ENCODE measurements at places on chromosomes 11 and 22. TPM values are rescaled to one million over a fixed set of nuclear protein-coding genes. Genes with fewer than 3 reads are reported as not detected.
A peak's percentile ranks its signal among the peaks of the same experiment; 100 is the strongest.

Gene MRTFA
- 44.1 TPM for total RNA-seq

Gene SMIM35
- not detected for total RNA-seq

Gene USH1C
- total RNA-seq: not detected

Gene ZFTA
- 32.0 TPM for total RNA-seq

Gene LRRC10B
- total RNA-seq: not detected

Gene DERL3
- total RNA-seq: 3.4 TPM

Gene RPS13
- total RNA-seq: 1,051 TPM

Gene SCGB1A1
- not detected for total RNA-seq

Gene FAM180B
- not detected for total RNA-seq

Gene STIM1
- total RNA-seq: 32.7 TPM

Gene MGAT3
- total RNA-seq: not detected

Gene TP53I11
- total RNA-seq: 78.2 TPM

Gene RIMBP3C
- not detected for total RNA-seq

DNA sequence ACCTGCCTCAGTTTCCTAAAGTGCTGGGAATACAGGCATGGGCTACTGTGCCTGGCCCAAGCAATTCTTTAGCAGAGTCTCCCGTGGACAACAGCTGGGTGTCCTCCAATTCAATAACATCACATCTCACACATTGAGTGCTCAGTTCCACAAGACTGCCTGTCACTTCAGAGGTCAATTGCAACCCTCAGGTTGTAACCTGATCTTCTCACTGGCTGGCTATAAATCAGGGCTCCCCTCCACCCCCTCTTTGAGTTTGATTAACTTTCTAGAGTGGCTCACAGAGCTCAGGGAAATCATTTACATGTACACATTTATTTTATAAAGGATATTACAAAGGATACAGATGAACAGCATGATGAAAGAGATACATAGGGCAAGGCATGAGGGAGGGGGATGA, 68.1 kb downstream of the MCHR1 start:
- no peak for DNase-seq

DNA sequence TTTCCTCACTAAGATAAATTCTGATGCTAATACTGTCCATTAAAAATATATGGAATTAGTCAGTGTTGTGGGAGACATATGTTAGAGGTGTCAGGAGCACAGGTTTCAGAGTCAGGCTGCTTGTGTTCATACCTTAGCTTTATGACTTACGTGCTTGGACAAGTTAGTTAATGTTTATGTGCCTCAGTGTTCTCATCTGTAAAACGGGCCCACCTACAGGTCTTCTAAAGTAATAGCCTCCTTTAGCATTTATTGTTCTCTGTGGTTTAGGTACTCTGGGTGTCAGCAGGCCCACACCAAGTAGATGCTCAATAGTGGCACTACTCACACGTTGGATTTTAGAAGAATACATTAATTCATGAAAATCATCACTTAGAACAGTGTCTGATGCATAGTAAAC, 308.7 kb upstream of the ZC3H12C start:
- DNase-seq: no peak

GRCh38 chr11:115920092-115920461, 415.9 kb upstream of the CADM1 start:
- no peak for DNase-seq

GRCh38 chr11:67483831-67484665, 1.2 kb downstream of the AIP start:
- no peak for DNase-seq

DNA sequence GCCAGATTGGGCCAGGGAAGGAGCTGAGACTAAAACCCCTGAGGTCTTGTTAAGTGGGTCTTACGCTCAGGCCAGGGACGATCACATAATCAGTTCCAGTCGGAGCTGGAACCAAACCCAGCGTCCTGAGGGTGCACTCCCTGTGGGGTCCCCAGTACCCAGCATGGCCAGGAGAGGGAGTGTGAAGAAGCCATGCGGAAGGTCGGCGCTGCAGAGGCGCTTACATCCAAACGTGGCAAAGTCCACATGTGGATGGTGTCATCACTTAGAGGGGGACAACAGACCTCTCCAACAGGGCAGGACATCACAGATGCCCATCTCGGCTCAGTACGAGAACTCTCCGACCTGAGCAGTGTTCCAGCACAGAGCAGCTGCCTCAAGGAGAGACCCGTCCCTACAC, 8.3 kb downstream of the ATP5MGL start:
- no peak for DNase-seq

GRCh38 chr11:103903621-103904323, 132.7 kb upstream of the DDI1 start:
- DNase-seq: no peak

- no peak for DNase-seq
Measured at GRCh38 chr11:87425943-87426342, 388.2 kb downstream of the TMEM135 start.

DNA sequence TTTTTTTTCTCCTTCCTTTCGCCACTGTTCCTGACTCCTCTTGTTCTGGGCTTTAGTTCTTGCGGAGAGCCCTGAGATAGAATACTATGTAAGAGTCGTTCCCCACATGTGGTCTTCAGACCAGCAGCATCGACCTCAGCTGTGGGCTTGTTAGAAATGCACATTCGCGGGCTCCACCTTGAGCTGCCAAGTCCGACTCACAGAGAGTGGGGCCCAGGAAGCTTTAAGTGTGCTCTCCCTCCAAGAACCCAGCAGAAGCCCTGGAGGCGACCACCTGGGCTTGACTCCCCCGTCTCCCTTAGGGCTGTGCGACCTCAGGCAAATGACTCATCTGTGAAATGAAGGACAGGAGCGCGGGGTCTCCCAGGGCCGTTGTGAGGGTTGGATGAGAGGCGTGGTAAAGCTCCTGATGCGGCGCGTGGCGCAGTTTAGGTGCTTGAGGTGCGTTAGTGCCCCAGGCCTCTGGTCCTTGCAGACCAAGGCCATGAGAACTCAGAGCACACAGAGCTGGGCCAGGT, 18.8 kb downstream of the SAMM50 start:
- DNase-seq: no peak

GRCh38 chr11:59188954-59189353, 17.0 kb downstream of the DTX4 start:
- no peak for DNase-seq

DNA sequence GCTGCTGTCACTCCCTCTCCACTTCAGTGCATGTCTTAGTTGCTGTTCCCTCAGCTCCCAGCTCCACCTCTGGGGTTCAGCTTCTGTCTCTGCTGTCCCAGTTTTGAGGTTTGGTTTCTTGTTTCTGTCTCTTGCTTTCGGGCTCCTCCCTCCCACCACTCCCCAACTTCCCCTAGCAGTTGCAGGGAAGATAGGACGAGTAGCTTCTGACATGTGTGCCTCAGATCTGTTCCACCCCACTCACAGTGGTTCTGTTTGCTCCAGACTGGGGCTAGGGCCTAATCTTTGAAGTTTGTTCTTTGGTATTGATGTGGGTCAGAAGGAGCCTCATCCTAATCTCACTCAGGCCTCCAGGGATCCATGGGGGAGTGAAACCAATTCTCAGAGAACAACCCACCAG, 2.6 kb upstream of the RRM1 start:
- no peak for DNase-seq

GRCh38 chr22:30628491-30628890, 7.1 kb upstream of the SLC35E4 start:
- DNase-seq: no peak

DNA sequence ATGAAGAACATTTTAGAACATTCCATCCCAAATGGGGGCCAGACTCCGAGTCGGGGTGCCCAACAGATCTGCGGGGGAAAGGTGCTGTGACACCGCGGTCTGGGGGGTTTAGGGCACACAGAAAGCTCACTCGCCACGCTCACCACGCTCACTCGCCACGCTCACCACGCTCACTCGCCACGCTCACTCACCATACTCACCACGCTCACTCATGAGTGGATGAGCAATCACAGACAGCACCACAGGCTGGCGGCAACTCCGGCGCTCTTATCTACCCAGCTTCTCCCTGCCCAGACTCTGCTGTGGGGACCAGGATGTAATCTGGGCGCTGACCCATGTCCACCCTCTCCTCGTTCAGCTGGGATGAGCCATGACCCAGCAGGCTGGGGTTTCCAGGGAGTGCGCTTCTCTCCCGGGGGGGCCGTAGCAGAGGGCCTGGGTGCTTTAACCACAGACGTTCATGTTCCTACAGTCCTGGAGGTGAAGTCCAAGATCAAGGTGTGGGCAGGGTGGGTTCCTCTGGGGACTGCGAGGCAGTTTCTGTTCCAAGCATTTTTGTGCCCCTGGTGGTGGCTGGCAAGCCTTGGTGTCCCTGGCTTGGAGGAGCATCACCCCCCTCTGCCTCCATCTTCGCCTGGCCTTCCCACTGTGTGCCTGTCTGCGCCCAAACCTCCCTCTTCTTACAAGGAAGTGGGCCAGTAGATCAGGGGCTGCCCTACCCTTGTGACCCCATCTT, 141.2 kb downstream of the CTTN start:
- DNase-seq: no peak

GRCh38 chr11:118924591-118925585, 838 bp downstream of the BCL9L start:
- DNase-seq: peak; percentile 59

DNA sequence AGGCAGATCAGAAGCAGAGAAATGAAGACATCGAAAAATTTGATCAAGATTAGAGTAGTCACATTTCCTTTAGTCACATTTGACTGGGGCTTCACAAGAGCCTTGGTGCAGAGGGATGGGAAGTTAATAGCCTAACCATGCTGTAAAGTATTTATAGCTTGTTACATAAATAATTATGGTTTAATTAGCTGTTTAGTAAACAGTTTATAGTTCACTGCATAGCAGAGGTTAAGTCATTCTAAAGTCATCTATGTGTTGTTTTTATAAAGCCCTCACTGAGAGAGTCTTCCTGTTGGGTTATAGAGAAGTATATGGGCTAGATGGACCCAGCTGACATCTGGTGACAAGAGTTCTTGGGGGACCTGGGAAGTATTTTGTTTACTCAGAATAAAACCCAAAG, 47.1 kb downstream of the INSC start:
- no peak for DNase-seq

DNA sequence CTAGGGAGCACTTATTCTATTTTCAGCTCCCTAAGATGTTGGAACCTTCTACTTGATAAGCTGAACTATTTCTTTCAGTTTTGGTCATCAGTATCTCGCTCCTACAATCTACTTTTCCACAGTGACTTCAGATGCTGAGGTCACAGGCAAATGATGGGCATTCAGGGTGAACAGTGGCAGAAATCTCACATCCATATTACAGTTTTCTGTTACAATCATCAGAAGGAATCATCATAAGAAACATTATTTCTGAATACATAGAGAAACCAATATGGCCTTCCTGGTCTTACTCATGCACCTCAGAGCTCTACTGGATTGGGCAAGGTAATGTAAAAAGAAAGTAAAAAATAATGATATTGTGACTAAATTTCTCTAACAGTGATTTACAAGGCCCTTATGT, 39.4 kb upstream of the DDI1 start:
- no peak for DNase-seq

DNA sequence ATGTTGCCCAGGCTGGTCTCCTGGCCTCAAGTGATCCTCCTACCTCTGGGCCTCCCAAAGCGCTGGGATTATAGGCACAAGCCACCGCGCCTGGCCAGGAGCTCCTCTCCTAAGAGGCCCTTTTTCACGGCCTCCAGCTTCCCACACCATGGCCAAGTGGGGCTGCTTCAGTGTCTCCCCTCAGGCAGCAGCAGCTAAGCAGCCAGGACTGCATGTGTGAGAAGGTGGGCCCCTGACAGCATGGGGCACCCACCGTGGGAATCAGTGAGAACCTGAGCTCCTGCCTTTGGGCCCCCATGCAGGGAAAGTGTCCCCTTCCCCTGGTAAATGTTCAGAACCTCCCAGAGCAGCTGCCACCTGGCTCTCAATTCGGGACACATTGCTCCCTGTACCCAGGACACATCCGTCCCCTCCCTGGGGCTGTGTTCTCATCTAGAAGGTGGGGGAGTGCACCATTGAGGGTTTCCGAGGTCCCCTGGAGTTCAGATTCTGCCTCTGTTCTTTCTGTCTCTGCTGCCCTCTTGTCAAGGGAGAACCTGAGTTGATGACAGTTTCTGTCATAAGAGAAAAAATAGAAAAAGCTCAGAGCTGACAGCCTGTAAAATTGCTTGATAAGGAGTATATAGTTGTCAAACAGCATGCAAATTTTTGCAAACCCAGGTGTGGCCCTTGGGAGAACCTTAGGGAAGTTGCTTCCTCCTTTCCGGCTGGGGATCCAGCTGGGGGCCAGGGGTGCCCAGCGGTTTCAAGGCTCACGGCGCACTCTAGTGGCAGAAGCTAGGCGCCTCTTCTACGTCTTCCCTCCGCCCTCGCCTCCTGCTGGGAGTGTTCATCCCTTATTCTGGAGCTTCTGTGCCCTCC, 29.7 kb downstream of the FAM83F start:
- DNase-seq: peak; percentile 39

GRCh38 chr11:65947603-65948125, 2.4 kb downstream of the TSGA10IP start:
- DNase-seq: no peak

DNA sequence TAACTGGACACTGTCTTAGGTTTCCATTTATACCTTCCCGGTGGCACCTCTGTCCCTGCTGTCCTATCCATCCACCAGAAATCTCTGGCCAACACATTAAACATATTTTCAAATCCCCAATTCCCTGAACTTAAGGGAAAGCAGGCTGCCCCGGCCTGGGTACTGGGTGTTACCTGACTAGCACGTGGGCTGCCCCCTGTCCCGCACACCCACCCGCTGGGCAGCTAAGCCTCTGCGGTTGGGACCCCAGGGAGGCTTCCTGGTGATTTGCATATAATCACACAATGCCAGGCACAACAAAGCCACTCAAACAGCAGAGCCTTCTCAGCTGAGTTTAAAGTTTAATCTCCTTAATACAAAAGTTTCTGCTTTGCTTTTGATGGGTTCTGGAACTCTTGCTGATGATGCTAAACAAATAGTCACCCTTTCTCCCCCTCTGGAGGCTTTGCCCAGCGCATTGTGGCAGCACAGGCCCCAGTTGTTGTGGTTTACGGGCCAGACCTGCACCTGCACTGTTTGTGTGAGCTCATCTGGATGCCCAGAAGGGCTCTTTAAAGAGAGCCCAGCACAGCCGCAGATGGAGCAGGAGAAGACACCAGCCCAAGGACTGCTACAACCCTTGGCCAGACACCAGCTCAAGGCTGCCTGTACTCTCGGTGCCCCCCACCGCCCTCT, 59.9 kb upstream of the POU2AF1 start:
- DNase-seq: no peak

GRCh38 chr11:12163181-12163941, 53.0 kb downstream of the MICAL2 start:
- peak; percentile 17 for DNase-seq

Measured in endothelial cell of umbilical vein (primary cell).